T-helper 2 cell treated with Interferon-gamma antibody and Interleukin-4, amounts not matched to agents 5 μg/mL and 100 μg/mL, for 36 hours (primary cell): ENCODE measurements at places on chromosomes 12 and 14.

DNA sequence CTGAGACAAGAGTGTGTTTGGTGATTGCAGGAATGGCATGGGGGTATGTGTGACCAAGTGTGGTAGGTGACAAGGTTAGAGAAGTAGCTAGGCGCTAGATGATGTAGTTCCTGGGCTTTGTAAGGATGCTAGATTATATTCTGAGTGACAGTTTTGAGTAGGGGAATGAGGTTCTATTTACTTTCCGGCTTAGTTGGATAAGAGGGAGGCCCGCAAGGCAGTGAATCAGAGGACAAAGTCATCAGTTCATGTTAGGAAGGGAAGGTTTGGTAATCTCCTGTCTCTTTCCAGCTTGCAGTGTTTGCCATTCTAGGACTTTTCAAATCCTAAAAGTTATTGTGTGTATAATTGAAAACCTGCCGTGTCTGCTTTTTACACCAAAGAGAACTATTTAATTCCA, 45.0 kb downstream of the CFAP54 start:
- DNase-seq, result no peak

DNA sequence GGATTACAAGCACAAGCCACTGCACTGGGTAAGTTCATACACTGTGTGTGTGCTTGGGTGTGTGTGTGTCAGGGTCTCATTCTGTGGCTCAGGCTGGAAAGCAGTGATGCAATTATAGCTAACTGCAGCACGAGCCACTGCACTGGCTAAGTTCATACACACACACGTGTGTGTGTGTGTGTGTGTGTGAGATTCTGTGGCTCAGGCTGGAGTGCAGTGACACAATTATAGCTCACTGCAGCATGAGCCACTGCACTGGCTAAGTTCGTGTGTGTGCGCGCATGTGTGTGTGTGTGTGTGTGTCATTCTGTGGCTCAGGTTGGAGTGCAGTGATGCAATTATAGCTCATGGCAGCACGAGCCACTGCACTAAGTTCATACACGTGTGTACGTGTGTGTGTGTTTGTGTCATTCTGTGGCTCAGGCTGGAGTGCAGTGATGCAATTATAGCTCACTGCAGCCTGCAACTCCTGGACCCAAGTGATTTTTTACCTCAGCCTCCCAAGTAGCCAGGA, 85.4 kb downstream of the HECTD1 start:
- DNase-seq, result no peak

- DNase-seq, result peak; percentile 31
Measured at GRCh38 chr14:54435500-54435981, 5.6 kb downstream of the CNIH1 start.

GRCh38 chr12:53994009-53994263, 6.0 kb upstream of the HOXC9 start:
- no peak for DNase-seq

DNA sequence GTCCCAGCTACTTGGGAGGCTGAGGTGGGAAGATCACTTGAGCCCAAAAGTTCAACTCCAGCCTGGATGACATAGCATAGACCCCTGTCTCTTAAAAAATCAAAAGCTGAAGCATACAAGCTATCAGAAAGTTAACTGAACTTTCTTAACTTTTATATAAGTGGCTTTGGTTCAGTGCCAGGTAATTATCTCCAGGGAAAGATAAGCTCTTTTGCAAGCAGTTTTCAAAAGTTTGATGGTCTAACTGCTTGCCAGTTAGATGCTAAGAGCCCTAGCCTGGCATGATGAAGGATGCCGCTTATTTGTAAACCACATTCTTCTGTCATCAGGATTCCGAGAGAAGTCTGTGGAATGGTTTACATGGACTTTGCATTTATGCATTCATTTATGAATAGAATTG, 409.1 kb downstream of the AEBP2 start:
- DNase-seq, result no peak

DNA sequence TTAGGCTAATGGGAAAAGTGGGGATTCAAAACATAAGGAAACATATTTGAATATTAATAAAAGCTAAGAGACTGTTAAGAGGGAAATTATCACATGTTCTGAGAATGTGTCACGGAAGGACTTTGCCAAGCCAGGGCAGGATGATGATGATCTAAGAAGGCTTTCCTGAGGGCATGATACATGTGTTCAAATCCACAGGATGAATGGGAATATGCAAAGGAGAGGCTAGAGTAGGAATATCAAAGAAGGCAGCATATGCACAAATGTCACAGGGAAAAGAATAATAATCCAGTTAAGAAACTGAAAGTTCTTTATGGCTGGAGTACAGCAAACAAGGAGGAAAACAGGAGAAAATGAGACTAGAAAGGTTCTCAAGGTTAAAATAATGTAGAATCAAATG, 107.0 kb downstream of the PTPRO start:
- no peak for DNase-seq

GRCh38 chr12:27331927-27332324, 710 bp upstream of the BMAL2 start:
- DNase-seq, result no peak

DNA sequence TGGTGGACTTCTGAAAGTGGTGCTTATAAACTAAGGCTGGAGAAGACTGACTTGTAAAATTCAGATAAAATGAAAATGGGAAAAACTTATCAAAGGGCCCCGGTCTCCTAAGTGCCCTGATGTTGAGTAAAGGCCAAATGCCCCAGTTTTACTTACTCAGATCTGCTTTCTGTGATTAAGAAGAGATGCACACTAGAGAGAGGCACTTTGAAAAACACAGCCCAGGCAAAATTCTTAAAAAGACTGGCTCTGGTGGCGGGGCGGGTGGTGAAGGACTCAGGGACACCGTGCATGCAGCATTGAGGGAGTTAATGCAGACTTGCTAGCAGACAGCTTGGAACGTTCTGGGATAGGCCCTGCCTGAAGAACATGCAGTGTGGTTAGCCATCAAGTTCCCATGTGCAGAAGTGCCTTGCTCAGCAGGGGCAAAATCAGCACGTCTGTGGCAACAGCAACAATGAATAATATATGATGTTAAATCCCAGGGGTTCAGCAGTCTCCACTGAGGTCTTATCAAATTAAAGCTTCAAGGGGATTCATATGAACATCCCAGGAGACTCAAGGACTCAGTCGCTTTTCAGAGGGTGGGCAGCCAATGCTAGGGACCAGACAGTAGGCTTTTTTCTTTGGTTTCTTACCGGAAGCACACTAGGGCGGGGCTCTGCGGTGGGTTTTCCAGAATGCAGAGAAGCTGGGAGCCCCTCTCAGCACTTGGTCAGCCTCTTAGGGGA, 105.0 kb downstream of the DAD1 start:
- no peak for DNase-seq

- DNase-seq, result no peak
Measured at GRCh38 chr14:88901991-88902390, 77.5 kb downstream of the TTC8 start.

DNA sequence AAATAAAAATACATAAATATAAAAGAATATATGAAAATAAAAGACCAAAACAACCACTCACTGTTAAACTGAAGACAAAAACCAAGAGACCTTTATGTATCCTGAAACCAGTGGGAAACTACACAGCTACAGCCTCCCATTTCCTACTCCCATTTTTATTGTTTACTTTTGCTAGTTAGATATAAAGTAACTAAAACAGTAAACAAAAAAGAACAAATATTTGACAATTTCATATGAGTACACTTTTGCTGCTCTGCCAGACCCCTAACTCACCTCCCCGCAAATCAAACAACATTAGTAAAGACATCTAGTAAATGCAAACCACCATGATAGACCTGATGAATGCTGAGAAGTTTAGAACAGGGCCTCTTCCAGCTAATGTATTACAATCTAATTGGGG, 97.1 kb downstream of the BCL2L14 start:
- DNase-seq, result no peak

DNA sequence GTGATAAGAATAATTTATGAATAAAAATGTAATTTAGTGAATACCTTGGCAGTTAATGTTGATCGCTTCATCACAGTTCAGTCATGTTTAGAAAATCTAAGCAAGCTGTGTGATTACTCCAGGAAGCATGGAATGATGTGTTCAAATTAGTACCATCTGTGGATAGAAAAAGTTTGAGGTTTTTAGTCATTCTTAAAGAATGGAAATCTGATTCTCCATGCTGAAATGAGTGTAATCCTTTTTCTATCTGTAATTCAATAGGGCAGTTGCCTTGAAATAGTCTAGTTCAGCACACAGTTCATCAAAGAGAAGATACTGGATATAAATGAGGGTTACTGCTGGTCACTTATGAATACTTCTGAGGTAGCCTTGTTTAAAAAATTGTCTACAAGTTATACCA, 127.2 kb upstream of the MYF6 start:
- no peak for DNase-seq

GRCh38 chr14:99093532-99094517, 178.2 kb downstream of the BCL11B start:
- no peak for DNase-seq

DNA sequence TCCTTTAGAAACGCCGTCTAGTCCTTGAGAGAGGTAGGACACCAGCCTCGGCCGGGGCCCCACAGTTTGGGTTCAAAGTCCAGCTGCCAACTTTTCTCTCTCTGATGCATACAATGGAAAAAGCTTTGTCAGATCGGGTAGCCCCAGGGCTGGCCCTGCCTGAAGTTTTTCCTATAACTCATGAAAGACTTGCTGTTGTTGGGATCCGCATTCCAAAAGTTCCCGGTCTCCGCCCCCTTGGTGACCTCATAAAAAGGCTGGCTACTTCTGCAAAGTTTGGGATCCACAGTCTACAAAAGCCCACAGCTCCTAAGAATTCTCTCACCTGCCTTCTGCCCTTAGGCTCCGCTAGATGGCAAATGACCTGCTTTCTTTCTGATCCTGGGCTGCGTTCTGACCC, 35.3 kb upstream of the CLEC6A start:
- no peak for DNase-seq

- peak; percentile 54 for DNase-seq
Measured at GRCh38 chr12:52307836-52308805, 13.1 kb downstream of the KRT83 start.

- peak; percentile 75 for DNase-seq
Measured at GRCh38 chr12:75480469-75480949, at the start of gene GLIPR1. Gene GLIPR1 (plus strand): TSS chr12:75480755. CDS start chr12:75480881, 126 bp downstream.

DNA sequence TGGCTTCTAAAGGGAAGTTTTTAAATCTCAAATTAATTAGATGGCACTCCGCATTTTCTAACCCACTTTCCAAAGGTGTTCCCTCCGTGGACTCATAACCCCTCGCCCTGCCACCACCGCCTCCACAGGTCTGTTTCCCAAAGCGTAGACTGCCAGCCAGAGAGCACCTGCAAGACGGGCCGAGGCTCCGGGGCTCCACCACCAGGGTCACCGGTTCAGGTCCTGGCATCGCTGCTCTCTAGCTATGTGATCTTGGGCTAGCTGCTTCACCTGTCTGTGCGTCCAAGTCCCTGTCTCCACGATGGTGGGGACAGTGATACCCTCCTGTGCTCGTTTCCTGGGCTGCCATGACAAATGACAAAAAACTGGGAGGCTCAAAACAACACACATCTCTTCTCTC, 11.5 kb downstream of the RIMBP2 start:
- DNase-seq, result no peak

- DNase-seq, result no peak
Measured at GRCh38 chr12:131785763-131786330, 42.3 kb upstream of the MMP17 start.

DNA sequence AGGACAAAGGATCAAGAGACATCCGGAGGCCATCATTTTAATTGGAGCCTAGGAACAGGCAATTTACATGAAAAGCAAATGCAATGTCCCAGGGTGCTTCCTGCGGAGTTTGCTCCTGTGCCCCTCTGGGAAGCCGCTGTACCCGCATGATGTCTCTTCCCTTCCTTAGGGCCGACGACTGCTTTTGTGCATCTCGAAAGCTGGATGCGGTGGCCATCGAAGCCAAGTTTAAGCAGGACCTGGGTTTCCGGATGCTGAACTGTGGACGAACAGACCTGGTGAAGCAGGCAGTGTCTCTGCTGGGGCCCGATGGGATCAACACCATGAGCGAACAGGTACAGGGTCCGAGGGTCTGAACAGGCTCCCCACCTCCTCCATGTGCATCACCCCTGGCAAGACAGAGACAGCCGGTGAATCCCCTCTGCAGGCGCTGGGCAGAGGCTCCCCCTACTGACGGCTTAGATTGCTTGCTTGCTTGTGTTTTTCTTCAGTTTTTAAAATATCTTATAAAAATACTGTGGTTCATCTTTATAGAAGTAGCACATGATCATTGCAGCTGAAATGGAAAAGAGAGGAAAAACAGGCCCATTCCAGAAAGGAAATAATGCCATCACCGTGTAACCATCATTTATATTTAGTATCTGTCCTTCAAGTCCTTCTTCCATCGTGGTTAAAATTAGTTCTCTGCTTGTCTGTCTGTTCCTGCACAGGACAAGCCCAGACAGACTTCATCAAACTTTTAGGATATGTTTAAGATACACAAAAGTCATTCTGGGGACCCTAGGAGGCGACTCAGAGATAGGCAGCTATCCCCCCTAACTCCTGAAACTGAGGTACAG, 75.4 kb upstream of the PWP1 start:
- no peak for DNase-seq

- DNase-seq, result no peak
Measured at GRCh38 chr12:41234692-41235091, 46.6 kb downstream of the PDZRN4 start.
